ENCODE measurements at places on chromosomes 4 and X. TPM values are rescaled to one million over a fixed set of nuclear protein-coding genes. Genes with fewer than 3 reads are reported as not detected.

- no peaks in the 10 kb centered on the region for H3K27me3 ChIP-seq
- H3K4me1 ChIP-seq, result no peaks in the 10 kb centered on the region
- H3K27ac ChIP-seq, result no peak overlapping the region
- DNase-seq, result no peak
Measured at GRCh38 chr4:5683566-5683965, 24.8 kb downstream of the EVC2 start.

DNA sequence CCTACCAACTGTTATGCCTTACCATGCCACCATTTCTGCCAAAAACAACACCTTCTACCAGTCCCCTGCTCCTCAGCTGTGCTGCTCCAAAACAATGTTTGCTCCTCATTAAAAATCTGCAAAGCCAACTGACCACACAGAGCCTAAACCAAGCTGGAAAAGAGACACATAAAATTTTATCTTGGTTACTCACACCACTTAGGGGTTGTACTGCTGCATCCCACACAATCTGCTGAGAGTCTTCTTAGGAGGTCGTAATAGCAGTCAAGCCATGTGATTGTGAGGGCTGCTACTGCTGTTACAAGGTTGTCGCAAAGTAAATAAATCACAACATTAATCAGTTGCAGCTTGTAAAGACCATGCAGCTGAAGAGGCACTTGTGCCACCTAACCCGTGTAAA is 607.4 kb upstream of the FAM241A start:
- H3K4me1 ChIP-seq, result no peaks in the 10 kb centered on the region
- no peak overlapping the region for H3K4me3 ChIP-seq
- H3K27ac ChIP-seq, result no peak overlapping the region
- H3K27me3 ChIP-seq, result no peaks in the 10 kb centered on the region
- no peaks in the 10 kb centered on the region for H3K36me3 ChIP-seq

DNA sequence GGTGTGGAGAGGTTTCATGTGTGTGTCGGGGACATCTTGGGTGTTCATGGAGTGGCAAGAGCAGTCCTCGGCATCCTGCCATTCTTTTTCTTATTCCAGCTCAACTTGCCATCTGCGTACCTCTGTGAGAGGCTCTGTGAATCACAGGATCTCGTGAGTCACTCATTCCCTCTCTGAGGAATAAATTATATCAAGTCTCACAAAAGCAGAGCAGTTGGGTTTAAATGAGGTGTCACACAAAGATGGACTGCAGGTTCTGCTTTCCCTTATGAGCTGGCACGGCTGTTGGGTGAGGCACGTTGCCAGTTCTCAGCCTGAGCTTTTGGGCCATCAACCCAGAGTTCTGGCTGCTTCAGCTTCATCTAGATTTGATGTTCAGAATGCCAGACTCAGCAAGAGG is 6.8 kb upstream of the OCIAD2 start:
- H3K36me3 ChIP-seq, result no peaks in the 10 kb centered on the region
- no peak overlapping the region for H3K4me3 ChIP-seq

Gene CLNK
- total RNA-seq, result not detected

Gene HCFC1
- 137 TPM for total RNA-seq
